Jurkat, Clone E6-1 (cell line): ENCODE measurements at places on chromosomes 2 and 18.
A peak's percentile ranks its signal among the peaks of the same experiment; 100 is the strongest.

DNA sequence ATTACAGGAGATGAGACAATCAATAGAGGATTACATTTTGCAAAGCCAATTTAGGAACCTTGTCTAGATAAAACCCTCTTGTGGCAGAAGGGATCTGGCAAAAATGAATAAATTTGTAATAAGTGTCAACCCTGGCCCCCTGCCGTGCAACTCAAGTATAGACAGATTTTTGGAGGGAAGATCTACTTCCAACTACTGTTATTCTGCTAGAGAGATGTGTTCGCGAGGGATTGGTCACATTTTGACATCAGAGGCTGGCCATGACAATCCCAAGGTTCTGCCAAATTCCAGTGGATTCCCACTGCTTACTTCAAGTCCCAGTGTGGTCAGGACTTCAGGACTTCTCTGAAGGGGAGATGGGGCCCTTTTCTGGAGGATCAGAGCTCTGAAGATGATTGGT is 192.6 kb downstream of the SH3RF3 start:
- DNase-seq = peak; percentile 59

DNA sequence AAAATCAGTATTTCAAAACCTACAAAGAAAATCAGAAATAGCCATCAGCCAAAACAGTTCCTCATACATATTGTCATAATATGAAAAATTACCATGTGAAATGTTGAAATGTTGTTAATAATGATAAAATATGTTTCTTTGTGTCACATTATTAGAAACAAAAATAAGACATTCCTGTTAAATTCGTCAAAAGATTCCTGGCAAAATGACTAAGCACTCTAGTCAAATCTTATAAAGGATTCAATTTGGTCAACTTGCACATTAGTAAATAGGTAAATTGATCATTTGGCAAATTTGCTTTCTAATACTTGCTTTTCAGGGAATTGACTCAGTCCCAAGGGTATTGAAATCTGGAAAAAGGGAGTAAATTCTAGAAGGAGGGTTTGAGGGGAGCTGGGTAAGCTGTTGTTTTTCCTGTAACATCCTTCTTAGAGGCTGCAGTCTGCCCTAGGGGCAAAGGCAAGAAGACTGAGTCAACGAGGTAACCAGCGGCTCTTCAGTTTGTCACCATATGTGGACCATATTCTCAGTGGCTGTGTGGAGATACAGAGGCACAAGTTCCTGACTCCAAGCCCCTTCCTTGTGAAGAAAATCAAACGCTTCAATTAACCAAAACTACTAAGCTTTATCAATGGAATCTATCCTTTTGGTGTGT is 482.3 kb downstream of the TNS1 start:
- no peak for DNase-seq

GRCh38 chr2:203984-204383 is 59.8 kb downstream of the SH3YL1 start:
- no peak for DNase-seq

DNA sequence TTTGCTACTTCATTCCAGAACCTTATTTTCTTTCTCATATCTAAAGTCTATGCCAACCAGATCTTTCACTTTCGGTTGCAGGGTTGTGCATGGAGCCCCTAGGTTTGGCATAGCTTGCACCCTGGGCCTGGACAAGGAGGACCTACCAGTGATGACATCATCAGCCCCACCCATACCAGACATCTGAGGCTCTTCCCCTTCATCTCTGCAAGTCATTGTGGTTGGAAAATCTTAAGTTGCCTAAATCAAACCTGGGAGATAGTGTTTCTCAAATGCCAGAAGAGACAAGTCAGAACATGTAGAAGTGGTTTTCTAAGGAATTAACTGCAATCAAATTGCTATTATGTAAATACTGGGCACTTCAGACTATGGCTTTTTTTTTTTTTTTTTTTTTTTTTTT is 363.3 kb downstream of the ZNF516 start:
- DNase-seq = peak; percentile 27

DNA sequence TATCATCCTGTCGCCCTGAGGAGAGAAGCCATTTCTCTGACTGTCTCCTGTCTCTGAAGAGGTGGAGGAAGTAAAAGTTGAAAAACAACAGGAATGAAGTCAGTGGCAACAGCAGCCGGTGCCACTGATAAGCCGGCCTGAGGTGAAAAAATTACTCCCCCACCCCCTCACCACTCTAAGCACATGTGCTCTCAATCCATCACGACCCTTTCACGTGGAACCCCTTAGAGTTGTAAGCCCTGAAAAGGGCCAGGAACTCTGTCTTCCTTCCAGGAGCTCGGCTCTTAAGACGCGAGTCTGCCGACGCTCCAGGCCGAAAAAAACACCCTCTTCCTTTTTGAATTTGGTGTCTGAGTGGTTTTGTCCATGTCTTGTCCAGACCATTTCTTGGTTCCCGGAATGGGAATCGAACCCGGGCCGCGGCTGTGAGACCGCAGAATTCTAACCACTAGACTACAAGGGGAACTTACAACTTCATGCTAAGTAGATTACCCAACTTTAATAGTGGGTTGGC is 40.7 kb upstream of the TRIM43 start:
- no peak for DNase-seq

DNA sequence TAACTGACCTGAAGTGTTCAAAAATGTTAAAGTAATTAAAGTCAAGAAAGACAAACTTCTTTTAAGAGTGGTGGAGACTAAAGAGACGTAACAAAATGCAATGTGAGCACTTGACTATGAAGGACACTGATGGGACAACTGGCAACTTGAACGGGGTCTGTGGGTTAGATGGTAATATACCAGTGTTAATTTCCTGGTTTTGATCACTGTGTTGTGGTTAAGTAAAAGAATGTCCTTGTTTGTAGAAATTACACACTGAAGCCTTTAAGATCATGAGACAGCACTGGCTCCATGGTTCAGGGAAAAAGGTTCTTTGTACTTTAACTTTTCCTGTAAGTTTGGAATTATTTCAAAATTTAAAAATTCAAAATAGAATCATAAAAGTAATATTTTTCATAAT is 58.2 kb downstream of the REL start:
- DNase-seq = no peak

GRCh38 chr2:221817878-221818277 is 245.8 kb upstream of the EPHA4 start:
- DNase-seq = no peak

DNA sequence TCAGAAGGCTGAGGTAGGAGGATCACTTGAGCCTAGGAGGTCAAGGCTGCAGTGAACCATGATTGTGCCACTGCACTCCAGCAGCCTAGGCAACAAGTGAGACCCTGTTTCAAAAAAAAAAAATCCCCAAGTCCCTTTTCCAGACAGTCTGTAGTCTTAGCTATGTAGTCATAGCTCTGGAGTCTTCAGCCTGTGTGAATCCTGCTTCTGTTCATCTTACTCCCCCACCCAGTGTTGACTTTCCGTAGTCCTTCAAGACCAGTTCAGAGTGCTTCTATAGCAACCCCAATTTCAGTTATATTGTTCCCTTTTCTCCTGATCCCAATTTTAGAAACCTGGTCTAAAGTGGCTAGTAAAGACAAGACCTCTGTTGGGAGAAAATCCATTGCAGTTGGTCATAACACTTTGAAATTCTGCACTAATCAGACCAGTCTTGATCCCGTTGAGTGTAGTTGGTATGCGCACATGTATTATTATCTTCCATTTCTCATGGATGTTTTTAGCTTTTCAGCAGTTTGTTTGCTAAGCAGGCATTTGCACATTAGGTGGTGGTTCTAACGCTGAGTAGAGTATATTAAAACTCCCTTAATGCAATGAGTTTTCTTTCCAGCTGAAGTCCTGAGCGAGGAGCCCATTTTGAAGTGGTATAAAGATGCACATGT is 9.0 kb downstream of the BZW1 start:
- DNase-seq = no peak

GRCh38 chr2:54619660-54620231 is 103.7 kb upstream of the EML6 start:
- DNase-seq = no peak
